ENCODE measurements at places on chromosomes 11 and 22.
A peak's percentile ranks its signal among the peaks of the same experiment; 100 is the strongest.

- no peak for DNase-seq
Measured at GRCh38 chr11:75035911-75036565, 47.3 kb downstream of the NEU3 start.

DNA sequence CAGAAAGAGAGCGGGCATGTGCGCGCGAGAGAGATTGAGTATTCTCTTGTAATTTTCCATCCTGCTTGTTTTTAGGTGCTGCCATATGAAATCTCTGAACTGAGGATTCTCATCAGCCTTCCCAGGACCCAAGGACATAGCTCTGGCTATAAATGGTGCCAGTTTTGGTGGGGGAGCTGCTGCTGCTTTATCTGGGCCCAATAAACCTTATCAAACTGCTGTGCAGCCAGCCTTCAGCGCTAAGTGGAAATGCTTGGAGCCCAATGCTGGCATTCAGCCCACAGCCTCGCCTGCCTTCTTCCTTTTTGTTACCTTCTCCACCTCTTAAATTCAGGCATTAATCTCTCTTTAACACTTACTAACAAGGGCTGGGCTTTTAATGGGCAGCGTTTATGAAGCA is 2.4 kb upstream of the ZBTB16 start:
- no peak for DNase-seq

DNA sequence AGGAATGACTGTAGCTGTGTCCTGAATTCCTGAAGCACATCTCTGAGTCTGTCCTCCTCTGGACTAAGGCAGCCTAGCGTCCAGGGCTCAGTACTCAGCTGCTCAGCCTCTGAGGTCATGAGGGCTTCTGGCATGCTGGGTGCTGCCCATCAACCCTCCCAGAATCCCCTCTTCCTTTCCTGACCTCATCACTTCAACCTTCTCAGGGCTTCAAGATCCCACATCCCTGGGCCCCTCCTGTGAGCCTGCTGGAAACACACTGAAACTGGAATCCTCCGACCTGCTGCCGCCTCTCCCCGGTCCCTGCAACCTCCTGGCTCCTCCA is 803 bp downstream of the KRTAP5-8 start:
- DNase-seq = no peak

DNA sequence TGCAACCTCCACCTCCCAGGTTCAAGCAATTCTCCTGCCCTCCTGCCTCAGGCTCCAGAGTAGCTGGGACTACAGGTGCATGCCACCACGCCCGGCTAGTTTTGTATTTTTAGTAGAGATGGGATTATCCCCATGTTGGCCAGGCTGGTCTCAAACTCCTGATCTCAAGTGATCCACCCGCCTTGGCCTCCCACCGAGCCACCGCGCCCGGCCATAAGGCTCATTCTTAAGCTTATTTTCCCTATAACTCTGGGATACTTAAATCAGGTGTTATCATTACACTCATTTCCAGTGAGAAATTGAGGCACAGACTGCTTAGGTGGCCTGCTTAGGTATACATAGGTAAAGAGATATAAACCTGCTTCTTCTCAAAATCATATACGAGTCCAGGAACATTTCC is 188.3 kb upstream of the MTNR1B start:
- no peak for DNase-seq

- no peak for DNase-seq
Measured at GRCh38 chr11:83836883-83837654, 550.9 kb upstream of the CCDC90B start.

GRCh38 chr11:56624661-56625110 is 10.0 kb upstream of the OR5M1 start:
- no peak for DNase-seq

- no peak for DNase-seq
Measured at GRCh38 chr11:19344661-19345518, 104.1 kb upstream of the E2F8 start.

DNA sequence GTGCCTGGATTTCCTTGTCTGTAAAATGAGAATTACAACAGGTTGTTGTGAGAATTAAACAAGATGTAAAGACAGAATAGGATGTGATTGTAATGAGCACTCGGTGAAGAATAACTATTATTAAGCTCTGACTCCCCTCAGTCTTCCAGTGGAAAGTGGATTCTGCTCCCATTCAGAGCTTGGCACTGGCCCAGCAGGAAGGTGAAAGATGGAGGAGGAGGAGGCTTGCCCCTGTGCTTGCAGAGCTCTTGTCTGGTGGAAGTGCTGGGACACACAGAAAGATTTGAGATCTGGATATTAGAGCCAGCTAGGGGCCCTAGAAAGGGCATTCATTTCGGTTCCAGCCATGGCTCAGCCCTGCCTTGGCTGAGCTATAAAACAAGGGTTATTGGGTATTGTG is 28.2 kb downstream of the PHLDB1 start:
- no peak for DNase-seq

DNA sequence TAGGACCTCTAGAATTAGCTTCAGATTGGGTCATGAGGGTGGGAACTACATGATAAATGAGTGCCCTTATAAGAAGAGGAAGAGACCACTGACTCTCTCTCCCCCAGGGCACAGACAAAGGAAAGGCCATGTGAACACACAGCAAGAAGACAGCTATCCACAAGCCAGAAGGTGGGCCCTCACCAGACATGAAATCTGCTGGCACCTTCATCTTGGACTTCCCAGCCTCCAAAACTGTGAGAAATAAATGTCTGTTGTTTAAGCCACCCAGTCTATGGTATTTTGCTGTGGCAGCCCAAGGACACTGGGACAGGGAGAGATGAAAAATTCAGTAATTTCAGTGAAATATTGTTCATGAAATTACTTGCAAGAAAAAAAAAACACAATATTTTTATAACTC is 5.9 kb downstream of the RBFOX2 start:
- no peak for DNase-seq

- DNase-seq = peak; percentile 36
Measured at GRCh38 chr11:32420937-32421901, 14.1 kb downstream of the WT1 start.

DNA sequence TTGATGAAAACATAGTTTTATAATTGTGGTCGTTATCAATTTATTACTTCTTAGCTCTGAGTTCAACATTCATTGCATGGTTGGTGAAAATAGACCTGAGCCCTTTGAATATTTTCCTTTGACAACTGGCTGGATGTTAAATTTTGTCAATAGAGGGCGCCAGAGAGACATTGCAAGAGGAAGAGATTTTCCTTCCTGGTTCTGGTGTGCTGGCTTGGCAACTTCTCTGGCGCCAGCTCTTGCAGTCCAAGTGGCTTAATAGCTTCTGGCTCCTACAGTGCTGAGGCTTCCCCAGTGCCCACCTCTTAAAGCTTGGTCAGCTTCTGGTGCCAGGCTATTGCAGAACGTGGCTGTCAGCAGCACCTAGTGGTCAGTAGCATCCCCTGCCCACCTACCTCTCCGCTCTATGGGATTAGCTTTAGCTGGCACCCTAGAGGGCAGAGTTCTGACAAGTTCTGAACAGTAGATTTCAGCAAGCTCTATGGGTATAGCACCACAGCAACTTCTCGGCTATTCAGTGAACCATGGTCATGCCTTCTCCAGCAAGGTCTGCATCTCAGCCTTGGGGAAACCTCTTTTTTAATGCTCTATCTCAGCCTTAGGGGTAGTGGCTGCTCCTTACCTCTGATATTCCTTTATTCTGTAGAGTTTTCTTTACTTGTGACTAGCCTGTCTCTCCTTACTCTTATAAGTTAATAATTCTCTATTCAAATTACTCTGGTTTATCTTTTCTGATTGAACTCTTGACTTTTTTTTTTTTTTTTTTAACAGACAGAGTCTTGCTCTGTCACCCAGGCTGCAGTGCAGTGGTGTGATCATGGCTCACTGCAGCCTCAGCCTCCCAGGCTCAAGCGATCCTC is 59.4 kb downstream of the ACER3 start:
- DNase-seq = peak; percentile 32

All from activated naive CD4-positive, alpha-beta T cell treated with Interleukin-2 at 50 U/mL for 16 hours (primary cell).